NCI-H460 (cell line): ENCODE measurements at places on chromosomes 7 and 10.

- no peak for DNase-seq
These were observed 26.8 kb downstream of the GOLGA7B start for GRCh38 chr10:97876402-97876801.

DNA sequence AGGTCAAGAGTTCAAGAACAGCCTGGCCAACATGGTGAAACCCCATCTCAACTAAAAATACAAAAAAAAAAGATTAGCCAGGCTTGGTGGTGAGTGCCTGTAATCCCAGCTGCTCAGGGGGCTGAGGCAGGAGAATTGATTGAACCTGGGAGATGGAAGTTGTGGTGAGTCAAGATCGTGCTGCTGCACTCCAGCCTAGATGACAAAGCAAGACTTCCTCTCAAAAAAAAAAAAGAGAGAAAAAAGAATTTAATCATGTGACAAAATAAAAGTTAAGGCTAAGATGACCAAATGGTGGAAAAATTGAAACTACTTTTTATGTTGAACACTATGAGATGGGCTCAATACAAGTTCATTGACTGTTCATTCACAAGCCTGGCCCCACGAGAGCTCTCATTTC, 141.1 kb upstream of the WDR11 start:
- no peak for DNase-seq

- DNase-seq, result no peak
These were observed 83.5 kb downstream of the SGMS1 start for GRCh38 chr10:50540069-50540825.

DNA sequence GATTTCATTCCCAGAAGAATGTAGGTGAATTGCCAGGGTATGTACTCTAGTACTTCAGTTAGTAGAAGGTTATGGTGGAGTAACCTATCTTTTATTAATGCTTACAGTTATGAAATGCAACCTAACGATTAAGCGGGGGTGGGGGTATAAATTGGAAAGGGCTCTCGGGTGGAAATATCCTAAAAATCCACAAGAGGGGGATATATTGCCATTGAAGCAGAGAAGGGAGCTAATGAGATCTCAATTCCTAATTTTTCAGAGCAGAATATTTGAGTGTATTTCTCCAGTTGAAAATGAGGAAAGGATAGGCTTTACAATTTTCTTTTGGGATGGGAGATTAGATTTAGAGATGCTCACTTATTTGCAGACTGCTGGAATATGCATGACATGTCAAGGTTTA, 90.8 kb downstream of the DNAJB9 start:
- DNase-seq, result no peak

GRCh38 chr10:89648074-89648473, 3.0 kb upstream of the PANK1 start:
- no peak for DNase-seq

DNA sequence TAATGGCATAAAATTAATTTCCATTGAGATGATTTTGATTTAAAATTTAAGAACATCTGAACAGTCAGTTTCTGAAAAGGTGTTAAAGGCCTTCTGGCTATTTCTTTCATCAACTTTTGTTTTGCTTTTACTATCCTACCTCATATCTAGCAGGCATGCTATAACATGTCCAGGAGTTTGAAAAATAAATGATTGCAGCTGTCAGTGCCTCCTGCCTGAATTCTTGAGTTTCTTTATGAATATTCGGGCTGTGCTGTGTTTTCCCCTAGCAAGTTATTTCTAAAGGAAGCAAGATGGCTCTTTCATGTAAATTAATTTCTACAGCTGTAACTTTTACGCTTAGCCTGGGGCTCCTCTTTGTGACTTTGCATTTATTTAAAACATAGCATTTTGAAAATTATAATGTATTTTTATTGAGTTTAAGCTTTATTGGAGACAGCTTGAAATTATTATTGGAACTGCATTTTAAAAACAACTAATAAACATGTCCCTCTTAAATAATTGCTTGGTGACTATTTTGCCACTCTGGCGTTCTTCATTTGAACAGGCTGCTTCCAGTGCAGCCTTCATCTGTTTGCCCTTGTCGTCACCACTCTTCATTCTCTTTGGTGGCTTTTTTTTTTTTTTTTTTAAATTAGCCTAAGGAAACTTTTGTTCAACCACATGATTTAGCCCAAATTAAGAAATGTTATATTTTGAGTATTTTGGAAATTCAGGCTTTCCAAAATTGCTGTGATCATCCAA, 1083.4 kb upstream of the LRRN3 start:
- DNase-seq, result no peak

GRCh38 chr10:1854271-1854670, 116.9 kb upstream of the ADARB2 start:
- DNase-seq, result no peak

DNA sequence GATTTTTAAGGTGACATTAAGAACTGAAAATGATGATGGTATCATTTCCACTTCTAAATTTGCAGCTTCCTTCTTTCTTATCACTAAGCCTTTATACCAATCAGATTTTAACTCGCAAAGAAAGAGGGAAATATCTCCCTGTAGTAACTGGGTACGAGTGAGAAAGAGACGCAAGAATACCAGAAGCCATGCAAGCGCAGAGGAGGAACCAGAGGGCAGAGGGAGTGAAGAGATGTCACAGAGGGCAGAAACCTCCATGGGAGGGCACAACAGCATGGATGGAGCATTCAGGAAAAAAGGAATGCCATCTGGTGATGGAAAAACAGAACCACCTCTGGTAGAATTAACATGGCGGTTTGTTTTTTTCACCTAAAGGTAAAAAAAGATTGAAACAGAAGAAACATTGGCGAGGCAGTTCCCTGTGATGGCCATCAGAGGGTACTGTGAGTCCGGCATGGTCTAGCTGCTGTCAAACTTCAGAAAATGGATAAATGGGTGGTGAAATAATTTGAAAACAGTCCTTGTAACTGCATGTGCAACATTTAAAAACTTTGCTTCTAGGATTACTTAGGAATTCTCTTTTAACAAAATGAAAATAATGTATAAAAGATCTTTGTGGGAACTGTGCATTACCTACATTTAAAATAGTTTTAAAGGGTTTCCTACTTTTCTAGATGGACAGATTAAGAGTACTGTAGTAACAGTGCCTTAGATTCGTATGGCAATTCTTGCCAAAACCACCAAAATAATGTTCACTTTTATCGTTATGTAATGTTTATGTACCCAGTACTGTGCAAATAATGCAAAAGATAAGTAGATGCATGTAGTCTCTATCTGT, 91.8 kb downstream of the ARHGAP12 start:
- DNase-seq, result peak; percentile 26

DNA sequence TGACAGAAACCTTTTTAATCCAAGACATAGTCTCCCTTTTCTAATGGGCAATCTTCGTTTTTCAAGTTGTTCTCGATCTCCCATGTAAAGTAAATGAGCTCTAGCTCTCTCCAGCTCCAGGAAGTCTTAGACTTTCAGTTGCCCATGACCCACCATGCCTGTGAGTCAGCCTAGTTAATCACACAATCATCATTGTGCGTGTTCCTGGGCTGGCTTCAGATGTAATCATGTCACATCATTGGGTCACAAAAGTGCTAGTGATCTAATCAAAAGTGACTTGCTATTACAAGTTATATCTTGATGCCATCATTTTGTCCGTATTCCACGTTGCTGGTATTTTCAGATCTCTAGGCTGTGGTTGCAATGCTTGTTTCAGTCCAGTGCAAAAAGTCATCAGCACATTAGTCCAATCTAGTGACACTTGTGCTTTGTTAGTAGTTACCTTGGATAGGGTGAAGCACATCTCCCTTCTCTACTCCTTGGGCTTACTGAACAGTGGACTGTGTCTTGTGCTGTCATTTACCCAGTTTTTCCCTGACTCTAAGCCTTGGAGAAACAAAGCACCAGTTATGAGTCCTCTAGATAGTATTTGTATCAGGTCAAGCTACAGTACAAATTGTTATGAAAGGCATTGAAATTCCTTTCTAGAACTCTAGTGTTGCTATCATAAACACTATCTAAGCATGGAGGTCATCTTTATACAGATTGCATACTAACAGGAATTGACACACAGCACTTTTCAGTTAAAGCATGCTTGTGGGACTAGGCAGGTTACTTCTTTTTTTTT, 316.6 kb downstream of the GFRA1 start:
- no peak for DNase-seq

DNA sequence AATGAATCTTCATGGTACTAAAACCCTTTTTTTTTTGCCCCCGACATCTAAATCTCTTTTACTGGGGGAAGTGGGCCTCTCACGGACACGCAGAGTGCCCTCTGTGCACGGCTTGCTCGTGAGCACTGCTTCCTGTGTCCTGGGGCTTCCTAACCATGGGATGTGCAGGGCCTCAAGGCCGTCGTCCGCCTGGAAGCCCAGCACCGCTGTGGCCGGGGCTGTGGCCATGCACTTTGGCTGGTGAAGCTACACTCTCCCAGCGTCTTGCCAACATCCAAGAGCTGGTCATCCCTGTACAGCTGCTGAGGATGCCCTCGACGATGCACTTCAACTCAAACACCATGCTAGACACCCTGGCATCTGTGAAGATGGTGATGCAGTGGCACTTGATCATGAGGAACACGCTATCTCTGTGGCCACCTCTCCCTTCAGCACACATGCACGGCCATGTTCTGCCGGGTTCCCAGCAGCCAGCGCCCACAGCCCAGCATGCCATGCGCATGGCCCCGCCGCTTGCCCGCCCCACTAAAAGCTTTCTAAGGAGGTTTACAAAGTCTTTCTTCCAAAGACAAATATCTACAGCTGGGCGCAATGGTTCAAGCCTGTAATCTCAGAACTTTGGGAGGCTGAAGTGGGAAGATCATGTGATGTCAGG, 326.5 kb downstream of the PARD3 start:
- DNase-seq, result no peak

DNA sequence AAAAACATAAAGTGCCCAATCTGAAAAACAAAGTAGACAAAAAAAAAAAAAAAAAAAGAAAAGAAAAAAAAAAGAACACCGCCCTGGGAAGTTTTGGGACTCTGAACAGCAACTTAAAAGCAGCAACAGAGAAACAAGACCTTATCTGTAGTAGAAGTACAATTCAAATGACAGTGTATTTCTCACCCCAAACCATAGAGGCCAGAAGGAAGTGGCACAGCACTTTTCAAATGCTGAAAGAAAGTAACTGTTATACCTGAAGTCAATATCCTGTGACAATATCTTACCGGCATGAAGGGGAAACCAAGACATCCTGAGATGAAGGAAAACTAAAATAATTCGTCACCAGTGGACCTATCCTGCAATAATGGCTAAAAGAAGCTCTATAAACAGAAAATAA, 112.1 kb downstream of the DNAJC1 start:
- no peak for DNase-seq

DNA sequence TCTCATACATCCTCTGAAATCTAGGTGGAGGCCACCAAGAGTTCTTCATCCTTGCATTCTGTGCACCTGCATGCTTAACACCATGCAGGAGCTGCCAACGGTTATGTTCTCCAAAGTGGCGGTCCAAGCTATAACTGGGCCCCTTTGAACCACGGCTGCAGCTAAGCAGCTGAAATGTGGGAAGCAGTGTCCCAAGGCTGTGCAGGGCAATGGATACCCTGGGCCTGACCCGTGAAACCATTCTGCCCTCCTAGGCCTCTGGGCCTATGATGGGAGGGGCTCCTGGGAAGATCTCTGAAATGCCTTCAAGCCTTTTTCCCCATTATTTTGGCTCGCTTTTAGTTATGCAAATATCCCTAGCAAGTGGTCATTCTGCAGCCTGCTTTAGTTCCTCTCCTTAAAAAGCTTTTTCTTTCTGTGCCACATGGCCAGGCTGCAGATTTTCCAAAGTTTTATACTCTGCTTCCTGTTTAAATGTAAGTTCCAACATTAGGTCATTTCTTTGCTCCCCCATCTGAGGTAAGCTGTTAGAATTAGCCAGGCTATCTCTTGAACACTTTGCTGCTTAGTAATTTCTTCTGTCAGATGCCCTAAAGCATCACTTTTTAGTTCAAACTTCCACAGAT, 7.7 kb upstream of the GTPBP4 start:
- no peak for DNase-seq

- DNase-seq, result no peak
These were observed 240.3 kb upstream of the KAT6B start for GRCh38 chr10:74586088-74586585.

GRCh38 chr7:100895701-100895955, at the start of gene ACHE:
Gene ACHE, minus strand, starts transcription at chr7:100895888. Its CDS starts 1,656 bp downstream, at chr7:100894232.
- no peak for DNase-seq

DNA sequence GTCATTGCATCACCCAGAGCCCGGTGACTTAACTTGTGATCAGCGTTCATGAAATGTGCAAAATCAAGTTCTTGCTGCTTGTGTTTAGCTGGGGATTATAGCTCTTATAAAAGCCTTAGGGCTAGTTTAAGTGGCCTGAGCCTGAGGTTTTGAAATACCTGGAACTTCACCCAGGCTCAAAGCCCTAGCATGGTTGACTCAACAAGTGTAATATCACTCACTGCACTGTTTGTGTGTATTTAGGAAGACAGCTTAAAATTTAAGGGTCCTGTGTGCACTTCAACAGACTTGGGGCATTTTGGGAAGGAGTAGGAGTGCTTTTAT, 489.5 kb downstream of the GATA3 start:
- DNase-seq, result no peak

DNA sequence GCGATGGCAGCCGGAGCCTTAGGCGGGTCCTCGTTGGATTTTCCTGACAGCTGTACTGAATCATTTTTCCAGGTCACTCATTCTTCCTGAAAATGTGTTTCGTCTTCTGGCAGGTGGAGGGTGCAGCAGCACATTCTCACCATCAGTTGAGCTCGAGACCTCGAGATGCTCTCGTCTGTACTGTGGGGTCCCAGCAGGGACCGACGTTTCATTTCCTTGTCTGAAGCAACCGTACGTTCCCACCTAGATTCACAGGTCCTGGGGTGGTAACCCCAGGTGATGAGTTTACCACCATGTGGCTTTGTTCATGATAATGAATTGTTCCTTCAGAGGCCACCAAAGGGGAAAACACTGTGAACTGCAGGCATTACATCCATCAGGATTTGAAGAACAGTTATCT, 298.5 kb upstream of the FOXK1 start:
- no peak for DNase-seq

DNA sequence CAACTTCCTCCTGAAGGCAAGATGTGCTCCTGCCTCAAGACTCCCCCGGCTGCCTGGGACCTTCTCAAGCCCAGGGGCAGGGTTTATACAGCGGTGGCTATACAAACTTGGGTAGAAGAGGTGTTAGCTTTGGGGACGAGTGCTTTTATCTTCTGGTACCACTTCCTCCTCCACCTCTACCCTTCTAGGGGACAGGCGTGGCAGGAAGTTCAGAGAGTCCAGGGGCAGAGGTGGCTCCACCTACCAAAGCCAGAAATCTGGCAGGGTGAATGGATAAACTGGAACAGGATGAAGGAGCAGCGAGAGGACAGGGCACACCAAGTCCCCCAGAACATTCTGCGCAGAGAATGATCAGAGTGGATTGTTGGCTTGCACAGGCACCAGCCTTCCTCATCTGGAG, 24.0 kb upstream of the TM9SF3 start:
- DNase-seq, result no peak

- DNase-seq, result no peak
These were observed 4.6 kb downstream of the BHLHA15 start for GRCh38 chr7:98215561-98216495.

DNA sequence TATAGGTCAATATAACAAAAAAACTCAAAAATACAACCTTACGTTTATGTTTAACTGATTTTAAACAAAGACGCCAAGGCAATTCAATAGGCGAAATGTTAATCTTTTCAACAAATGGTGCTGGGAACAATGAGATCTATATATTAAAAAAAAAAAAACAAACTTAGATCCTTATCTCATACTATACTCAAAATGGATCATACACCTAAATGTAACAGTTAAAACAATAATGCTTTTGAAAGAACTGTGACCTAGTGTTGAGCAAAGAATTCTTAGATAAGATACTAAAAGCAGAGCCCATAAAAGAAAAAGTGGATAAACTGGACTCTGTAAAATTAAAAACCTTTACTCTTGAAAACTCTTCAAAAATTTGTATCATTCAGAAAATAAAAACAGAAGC, 8.6 kb downstream of the TMEM168 start:
- DNase-seq, result no peak
